ENCODE measurements at places on chromosomes 11 and 22.

DNA sequence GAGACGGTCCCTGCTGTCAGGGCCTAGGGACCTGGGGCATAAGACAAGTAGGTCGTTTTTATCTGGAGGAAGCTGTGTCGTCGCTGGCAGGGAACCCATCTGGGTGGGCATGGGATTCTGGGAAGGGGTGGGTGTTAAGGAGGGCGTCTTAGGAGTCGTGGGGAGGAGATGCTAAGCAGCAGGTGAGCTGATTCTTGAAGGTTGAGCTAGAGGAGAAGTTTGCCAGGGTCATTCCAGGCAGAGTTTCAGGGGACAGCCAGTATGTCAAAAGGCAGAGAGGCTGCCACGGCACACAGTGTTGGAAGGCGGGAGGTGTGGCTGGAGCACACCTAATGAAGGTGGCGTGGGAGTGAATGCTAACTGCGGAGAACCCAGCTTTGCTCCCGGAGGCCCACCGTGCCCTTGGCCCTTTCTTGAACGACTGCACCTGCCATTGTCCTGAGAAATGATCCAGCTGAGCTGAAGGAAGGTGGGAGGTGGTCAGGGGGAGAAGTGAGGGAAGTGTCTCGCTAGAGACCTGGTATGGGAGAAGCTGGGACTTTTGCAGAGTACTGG lies 1.3 kb downstream of the FAM118A start:
- no peak for DNase-seq

- DNase-seq: no peak
These were observed 119.6 kb downstream of the DYNC2H1 start for GRCh38 chr11:103228807-103229206.

- no peak for DNase-seq
These were observed 37.1 kb upstream of the CREB3L1 start for GRCh38 chr11:46240371-46240770.

GRCh38 chr11:84800755-84801346 lies 826.3 kb downstream of the DLG2 start:
- DNase-seq: no peak

GRCh38 chr22:27445881-27446280 lies 355.7 kb downstream of the MN1 start:
- no peak for DNase-seq

DNA sequence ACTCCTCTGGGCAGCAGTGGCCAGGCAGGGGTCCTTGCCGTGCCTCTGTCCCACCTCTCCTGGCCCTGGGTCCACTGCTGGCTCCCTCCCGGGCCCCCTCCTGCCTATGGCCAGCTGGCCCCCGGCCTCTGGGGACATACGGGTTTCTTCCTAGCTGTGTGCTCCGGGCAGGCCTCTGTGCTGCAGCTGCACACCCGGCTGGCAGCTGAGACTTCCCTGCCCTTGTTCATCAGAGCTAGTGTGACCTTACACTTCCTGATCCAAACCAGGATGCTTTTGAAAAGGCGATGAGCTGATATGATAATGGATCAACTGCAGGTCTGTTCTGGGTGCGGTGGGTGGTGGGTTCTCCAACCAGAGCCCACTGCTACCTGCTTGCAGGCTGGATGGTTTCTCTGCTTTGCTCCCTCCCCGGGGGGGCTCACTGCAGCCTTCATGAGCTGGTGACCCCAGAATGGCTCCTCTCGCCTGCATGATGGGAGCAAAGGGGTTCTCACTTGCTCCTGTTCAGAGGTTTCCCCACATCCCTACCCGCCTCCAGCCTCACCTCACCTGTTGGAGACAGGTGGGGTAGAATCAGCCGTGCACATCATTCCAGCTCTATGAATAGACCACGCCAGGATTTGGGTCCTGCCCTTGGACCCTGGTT lies 13.3 kb downstream of the B3GAT1 start:
- no peak for DNase-seq

- no peak for DNase-seq
These were observed 66.4 kb downstream of the SGSM3 start for GRCh38 chr22:40436505-40437431.

- no peak for DNase-seq
These were observed 77.5 kb upstream of the BID start for GRCh38 chr22:17851759-17852158.

DNA sequence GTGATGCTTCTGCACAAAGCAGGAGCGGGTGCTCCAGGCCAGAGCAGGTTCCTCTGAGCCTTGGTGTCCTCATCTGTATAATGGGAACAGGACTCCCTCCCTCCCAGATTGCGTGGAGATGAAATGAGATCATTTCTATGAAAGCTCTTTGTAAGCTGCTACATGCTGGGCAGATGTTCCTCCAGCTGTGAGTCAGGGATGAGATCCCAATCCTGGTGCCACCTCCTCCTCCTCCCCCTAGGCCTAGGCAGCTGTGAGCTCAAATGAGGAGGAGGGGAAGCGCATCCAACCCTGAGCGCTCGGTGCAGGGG lies 7.0 kb upstream of the CABP2 start:
- no peak for DNase-seq

GRCh38 chr22:49961601-49962011 lies 1.0 kb downstream of the PIM3 start:
- no peak for DNase-seq

- no peak for DNase-seq
These were observed 549.3 kb downstream of the METTL15 start for GRCh38 chr11:28657378-28658030.

Data from stimulated activated CD8-positive, alpha-beta memory T cell treated with anti-CD3 and anti-CD28 coated beads, Interleukin-7, amount 100 ng/mL, for 4 hours (primary cell).